ENCODE measurements at places on chromosomes 7 and 10. TPM values are rescaled to one million over a fixed set of nuclear protein-coding genes. Genes with fewer than 3 reads are reported as not detected.

CCDC136 gene
- 38.7 TPM for total RNA-seq

ITGA8 gene
- total RNA-seq = not detected

RASA4B gene
- total RNA-seq = 18.1 TPM

AKR1C4 gene
- total RNA-seq = not detected

GHRHR gene
- total RNA-seq = not detected

ARL5B gene
- total RNA-seq = 20.0 TPM

CFTR gene
- total RNA-seq = not detected

KNDC1 gene
- not detected for total RNA-seq

GPR26 gene
- total RNA-seq = not detected

KDM7A gene
- 7.7 TPM for total RNA-seq

CLCN1 gene
- total RNA-seq = not detected

MCM7 gene
- 423 TPM for total RNA-seq

ZDHHC4 gene
- total RNA-seq = 92.7 TPM
